Mesenteric fat pad (tissue), 1 donor: ENCODE measurements at places on chromosomes 5 and 9. TPM values are rescaled to one million over a fixed set of nuclear protein-coding genes. Genes with fewer than 3 reads are reported as not detected.
A peak's percentile ranks its signal among the peaks of the same experiment; 100 is the strongest.

DNA sequence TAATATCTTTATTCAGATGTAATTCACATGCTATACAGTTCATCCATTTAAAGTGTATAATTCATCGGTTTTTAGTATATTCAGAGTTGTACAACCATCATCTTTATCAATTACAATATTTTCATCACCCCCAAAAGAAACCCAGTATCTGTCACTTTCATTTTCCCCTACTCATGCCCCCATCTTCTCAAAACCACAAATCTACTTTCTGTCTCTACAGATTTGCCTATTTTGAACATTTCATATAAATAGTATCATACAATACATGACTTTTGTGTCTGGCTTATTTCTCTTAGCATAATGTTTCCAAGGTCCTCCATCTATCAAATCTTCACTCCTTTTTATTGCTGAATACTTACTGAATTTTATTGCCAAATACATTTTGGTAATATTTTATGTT is 305.1 kb upstream of the SGCD start:
- no peak for DNase-seq

- no peak for DNase-seq
Measured at GRCh38 chr9:97919217-97919813, 3.0 kb downstream of the TRMO start.

DNA sequence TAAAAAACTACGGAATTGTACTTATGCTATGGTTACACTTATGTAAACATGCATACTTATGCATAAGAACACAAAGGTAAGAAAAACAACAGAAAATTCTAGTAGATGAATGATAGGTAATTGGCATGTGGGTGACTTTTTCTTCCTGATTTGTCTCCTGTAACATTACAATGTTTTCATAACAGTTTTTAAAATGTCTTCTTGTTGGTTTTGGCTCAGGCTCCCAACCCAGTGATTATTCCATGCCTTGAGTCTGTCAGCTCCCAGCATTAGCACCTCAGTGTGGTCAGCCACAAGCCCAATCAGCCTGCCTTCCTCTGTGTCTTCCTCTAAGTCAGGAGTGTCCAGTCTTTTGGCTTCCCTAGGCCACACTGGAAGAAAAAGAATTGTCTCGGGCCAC is 7.9 kb upstream of the FOXE1 start:
- DNase-seq, result no peak

- no peak for DNase-seq
Measured at GRCh38 chr5:114097570-114097969, 264.3 kb upstream of the KCNN2 start.

DNA sequence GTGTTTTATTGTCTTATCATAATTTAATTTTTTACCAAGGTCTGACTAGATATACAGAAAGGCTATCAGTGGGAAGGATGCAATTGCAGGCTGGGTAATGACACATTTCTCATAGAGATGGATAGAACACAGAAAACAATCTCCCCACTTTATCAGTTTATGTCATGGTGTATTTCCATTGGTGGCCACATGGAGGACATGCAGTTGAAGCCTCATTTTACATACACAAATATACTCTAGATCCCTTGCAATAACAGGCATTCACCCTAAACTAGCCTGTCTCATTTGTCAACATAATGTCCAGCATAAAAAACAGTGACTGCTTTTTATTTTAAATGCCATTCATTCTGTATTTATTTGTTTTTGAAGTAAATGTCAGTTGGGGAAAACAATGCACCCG is 526.3 kb downstream of the GABRG2 start:
- no peak for DNase-seq

- DNase-seq, result no peak
Measured at GRCh38 chr5:108681079-108681921, 66.4 kb upstream of the FER start.

DNA sequence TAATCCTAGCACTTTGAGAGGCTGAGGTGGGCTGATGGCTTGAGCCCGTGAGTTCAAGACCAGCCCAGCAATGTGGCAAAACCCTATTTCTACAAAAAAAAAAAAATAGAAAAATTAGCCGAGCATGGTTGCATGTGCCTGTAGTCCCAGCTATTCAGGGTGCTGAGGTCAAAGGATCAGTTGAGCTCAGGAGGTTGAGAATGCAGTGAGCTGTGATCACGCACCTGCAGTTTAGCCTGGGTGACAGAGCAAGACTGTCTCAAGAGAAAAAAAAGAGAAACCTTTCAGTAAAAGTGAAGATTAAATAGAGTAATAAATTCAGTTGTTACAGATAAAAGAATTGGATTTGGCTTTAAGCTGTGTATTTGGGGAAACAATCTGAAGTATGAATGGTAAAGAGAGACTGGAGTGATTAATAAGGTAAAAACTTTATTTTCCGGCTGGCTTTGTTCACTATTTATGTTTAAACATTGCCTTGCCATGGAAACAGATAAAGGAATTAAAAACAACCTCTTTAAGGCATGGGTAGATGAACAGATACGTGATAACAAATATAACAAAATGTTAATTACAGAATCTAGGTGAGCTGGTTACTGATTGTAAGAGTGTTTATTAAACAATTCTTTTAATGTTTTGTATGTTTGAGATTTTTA is 56.0 kb upstream of the PCAT7 start:
- DNase-seq, result no peak

- no peak for DNase-seq
Measured at GRCh38 chr9:28249424-28249823, 676.1 kb upstream of the C9orf72 start.

- DNase-seq, result no peak
Measured at GRCh38 chr5:109146591-109146990, 263.2 kb downstream of the PJA2 start.

DNA sequence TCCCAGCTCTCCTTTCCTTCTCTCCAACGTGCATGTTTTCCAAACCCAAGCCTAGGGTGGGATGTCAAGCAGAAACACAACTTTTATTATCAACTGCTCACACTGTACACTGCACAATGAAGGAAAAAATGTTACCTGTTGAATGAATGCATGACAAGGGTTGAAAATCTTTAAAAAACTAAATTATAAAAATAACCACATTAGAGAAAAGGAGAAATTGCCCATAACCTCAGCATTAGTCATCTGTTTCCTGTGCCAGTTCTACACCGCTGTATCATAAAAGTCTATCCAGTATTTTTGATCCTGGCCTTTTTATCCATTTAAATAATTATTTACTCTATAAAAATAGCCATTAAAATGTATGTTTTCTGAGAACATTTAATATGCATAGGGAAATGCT is 101.1 kb downstream of the APBA1 start:
- no peak for DNase-seq

GRCh38 chr9:32304495-32304894 is 79.9 kb upstream of the ACO1 start:
- no peak for DNase-seq

- no peak for DNase-seq
Measured at GRCh38 chr5:130532786-130533185, 628.5 kb downstream of the CHSY3 start.

- no peak for DNase-seq
Measured at GRCh38 chr5:13695076-13695712, 249.3 kb downstream of the DNAH5 start.

DNA sequence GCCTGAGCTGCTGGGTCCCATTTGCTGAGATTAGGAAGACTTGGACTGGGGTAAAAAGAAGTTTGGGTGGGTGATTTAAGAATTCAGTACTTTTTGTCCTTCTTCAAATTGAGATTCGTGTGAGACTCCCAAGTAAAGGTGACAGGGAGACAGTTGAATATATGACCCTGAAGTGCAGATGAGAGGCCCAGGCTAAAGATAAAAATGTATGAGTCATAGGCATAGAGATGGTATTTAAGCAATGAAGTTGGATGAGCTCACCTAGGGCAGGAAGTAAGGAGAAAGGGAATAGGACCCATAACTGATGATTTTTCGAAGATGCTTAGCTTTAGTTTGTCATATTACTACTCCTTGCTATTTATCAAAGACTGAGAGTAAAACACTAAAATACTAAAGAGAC is 255.9 kb upstream of the ADRA1B start:
- no peak for DNase-seq

DNA sequence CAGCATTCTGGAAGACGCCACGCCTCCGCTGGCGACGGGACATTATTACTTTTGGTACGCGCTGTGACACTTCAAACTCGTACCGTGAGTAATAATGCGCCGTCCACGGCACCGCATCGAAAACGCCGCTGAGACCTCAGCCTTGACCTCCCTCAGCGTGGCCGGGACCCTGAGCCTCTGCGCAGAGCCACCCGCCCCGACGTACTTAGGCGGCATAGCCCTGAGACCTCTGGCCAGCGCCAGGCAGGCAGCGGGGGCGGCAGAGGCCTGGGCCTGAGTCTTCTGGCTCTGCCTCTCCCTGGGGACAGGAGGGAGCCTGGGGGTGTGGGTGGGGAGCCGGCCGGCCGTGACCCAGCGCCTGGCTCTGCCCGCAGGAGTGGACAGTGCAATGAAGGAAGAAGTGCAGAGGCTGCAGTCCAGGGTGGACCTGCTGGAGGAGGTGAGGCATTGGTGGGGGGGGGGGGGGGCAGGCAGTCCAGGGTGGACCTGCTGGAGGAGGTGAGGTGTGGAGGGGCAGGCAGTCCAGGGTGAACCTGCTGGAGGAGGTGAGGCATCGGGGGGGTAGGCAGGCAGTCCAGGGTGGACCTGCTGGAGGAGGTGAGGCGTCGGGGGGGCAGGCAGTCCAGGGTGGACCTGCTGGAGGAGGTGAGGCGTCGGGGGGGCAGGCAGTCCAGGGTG is 8.0 kb downstream of the EGFL7 start:
- DNase-seq, result no peak

GRCh38 chr9:130119519-130120298 is 52.5 kb upstream of the NCS1 start:
- DNase-seq, result no peak

DNA sequence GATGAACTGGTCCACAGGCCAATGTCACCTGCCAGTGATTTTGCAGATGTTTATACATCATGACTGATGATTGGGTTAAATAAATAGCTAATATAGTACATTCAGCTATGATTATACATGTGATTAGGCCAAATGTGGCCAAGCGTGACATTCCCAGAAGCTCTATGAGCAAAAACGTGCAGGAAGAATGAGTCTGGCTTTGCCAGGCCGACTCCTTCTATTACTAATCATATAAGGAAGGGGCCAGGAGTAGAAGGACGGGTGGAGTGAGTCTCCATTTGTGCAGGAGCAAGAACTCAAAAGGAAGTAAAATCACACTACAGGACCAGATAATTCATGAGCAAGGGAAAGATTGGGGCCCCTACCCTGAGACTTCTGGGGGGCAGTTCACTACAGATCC is 178.2 kb downstream of the ROR2 start:
- peak; percentile 35 for DNase-seq

GRCh38 chr5:134846641-134846960 is 833 bp downstream of the C5orf24 start:
- no peak for DNase-seq

- no peak for DNase-seq
Measured at GRCh38 chr5:143397302-143398052, 6.0 kb downstream of the NR3C1 start.

MPDZ gene
- 46.0 TPM for total RNA-seq

ST8SIA4 gene
- 17.5 TPM for total RNA-seq

LHX3 gene
- not detected for total RNA-seq

CAMK4 gene
- total RNA-seq, result 0.42 TPM

PALM2AKAP2 gene
- total RNA-seq, result 120 TPM

SNCAIP gene
- 3.6 TPM for total RNA-seq

HTR4 gene
- 0.16 TPM for total RNA-seq

GRM6 gene
- total RNA-seq, result not detected

CTSL gene
- 729 TPM for total RNA-seq

IL17B gene
- total RNA-seq, result not detected

NEURL1B gene
- 35.8 TPM for total RNA-seq

BTNL8 gene
- 0.96 TPM for total RNA-seq

ADAMTS16 gene
- total RNA-seq, result 1.8 TPM

SLC6A18 gene
- not detected for total RNA-seq

PAPPA gene
- 5.7 TPM for total RNA-seq

STPG3 gene
- not detected for total RNA-seq

GADD45G gene
- total RNA-seq, result 10.9 TPM
